ENCODE measurements at places on chromosomes 1 and 21.

GRCh38 chr1:246639732-246640131, 73.5 kb downstream of the CNST start:
- DNase-seq = no peak

- no peak for DNase-seq
These were observed 185.8 kb downstream of the HS2ST1 start for GRCh38 chr1:87100271-87100670.

GRCh38 chr1:226274138-226274537, 34.8 kb downstream of the LIN9 start:
- no peak for DNase-seq

DNA sequence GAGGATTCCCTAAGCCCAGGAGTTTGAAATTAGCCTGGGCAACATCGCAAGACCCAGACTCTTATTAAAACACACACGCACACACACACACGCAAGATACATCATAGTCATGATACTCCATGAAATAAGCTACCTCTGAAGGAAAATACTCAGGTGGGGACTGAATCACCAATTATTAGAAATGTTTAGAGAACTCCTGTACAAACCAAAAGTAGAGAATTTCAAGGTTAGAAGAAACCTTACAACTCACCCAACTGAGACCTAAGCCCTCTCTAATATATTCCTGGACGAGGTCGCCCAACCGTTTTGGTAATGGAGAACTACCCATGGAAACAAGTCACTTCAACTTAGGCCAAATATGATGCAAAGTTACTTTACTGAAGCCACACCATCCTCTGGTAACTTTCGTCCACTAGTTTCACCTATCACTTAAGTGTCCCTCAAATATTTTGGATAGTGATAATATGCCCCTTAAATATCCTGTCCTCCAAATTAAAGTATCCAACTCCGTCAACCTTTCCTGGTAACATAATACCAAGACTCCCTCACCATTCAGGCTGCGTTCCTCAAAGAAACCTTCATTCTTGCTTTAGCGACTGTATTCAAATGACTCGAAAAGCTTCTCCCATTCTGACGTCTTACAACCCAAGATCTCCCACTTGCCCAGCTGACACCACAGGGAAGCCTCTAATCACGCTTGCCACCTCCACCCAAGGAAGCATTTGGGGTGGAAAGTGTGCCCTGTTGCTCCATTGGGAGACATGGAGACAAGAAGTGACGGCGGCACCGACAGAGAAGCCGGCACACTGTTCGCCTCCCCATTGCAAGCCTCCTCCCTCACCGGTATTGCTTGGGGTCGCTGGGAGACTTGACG, 856 bp downstream of the NRDC start:
- no peak for DNase-seq

DNA sequence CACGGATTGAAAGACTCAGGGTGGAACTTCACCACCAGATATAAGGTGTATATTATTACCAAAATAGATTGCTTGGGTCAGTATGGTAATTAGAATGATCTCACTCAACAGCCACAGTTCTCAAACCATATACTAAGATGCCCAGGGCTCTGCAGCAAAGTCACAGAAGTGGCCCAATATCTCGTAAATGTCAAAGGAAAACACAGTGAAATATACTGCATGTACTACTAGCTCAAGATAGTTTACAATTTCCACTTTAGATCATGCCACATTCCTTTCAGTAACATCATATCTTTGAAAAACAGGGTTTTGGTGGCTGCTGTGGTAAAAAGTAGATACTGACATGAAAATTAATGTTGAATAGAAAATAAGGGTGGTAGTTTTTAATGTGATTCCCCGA, 180.3 kb upstream of the ATP1B1 start:
- DNase-seq = no peak

- no peak for DNase-seq
These were observed 26.1 kb upstream of the SMIM12 start for GRCh38 chr1:34885405-34886247.

- DNase-seq = no peak
These were observed 17.3 kb downstream of the SLC9A1 start for GRCh38 chr1:27137544-27138075.

GRCh38 chr1:194830387-194830786, 1644.0 kb upstream of the B3GALT2 start:
- DNase-seq = no peak

DNA sequence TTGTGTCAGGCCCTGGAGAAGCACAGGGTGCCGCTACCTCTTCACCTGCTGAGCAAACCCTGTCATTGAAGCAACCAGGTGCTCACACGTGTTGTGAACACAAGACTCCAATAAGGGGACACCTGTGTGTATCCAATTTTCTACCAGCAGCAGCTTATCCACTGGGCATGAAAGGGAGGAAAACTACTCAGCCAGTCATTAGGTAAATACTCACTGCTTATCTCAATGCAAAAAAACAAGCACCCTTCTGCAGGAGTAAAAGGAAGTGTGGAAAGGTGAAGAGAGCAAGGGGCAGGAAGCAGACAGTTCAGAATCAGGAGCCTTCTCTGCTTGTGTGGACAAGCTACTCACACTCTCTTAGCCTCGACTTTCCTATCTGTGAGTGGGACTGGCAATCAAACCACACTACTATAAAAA, 148.9 kb downstream of the ETS2 start:
- no peak for DNase-seq

DNA sequence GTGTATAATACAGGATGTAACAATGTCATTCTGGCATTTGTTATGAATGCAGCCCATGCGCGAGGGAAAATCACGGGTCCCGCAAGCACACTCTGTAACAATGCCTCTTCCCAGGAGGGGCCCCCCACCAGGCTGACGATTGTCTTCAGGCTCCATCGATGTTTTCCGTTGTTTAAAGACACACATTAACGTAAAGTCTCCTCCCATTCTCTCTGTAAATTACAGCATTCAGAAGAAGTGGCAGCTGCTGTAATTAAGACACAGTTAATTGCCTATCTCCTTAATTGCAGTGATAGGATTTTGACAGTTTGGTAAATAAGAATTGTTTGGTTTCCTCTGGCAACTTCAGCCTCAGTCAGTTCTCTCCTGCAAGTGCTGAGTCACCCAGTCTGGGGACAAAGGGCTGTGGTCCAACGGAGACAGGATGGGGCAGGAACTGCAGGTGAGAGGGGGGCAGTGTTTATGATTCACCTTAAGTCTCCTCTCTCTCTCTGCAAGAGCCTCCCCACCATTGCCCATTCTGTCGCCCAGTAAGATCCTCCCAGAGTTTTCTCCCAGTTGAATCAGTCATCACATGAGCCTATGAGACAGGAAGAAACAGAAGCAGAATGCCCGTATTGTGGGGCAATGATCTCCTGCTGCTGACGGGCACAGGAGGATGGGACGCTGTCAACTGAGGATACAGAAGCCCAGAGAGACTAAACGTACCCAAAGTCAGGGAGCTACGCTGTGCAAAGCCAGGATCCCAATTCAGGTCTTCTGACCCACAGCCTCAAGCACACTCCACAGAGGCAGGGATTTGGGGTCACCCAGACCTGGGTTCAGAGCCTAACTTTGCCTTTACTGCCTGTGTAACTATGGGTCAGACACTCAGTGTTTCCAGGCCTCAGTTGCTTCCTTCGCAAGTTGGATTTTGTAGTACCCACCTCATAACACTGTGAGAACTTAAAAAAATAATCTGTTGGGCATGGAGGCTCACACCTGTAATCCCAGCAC, 110.0 kb downstream of the ADSS2 start:
- DNase-seq = peak; percentile 69

- no peak for DNase-seq
These were observed 10.2 kb upstream of the CAMK2N1 start for GRCh38 chr1:20496241-20496661.

DNA sequence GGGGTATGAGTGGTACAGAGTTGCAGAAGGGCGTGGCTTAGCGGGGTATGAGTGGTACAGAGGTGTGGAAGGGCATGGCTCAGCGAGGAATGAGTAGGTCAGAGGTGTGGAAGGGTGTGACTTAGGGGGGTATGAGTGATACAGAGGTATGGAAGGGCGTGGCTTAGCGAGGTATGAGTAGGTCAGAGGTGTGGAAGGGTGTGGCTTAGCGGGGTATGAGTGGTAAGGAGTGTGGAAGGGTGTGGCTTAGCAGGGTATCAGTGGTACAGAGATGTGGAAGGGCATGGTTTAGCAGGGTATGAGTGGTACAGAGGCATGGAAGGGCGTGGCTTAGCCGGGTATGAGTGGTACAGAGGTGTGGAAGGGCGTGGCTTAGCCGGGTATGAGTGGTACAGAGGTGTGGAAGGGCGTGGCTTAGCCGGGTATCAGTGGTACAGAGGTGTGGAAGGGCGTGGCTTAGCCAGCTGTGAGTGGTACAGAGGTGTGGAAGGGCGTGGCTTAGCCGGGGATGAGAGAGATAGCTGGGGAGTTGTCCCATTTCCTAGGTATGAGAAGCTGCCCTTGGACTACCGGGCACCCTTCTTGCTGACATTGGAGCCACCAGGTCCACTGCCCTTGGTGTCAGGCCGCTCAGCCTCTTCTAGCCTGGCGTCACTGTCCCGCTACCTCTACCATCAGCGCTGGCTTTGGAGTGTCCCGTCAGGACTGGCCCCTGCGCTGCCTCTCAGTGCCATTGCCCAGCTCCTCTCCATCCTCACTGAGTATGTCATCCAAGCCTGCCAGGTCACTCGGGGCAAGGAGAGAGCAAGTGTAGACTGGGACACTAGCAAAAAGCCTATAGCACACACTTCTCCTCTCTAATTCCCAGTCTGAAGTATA, 29.8 kb downstream of the HYI start:
- DNase-seq = no peak

DNA sequence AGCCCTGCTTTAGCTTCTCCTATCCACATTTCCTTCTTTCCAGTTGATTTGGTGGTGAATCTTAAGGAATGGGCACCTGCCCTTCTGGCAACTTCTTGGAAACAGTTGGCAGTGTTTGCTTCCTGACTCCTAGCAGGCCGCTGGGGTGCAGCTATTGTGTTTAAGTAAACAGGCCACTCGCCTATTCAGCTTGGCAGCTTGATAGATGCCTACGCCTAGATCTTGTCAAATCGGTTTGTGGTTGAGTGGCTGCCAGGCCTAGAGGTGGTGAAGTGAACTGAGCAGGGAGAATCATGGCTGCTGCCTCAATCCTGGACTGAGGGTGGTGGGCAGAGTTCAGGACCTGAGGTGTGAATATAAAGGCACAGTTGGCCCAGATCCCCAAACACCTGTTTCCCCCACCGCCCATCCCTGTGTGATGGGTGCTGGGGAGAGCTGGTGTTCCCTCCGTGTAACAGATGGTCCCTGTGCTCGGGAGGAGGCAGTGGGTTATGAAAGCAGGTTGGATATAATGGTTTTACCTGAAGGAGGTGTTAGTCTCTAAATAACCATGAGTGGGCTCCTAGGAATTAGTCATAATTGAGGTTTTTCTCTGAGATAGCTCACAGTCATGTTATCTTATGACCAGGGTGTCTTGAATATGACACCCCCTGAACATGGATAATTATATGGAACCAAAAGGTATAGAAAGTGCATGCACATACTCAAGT, 940 bp upstream of the PLA2G2C start:
- no peak for DNase-seq

GRCh38 chr1:30299393-30299792, 424.0 kb downstream of the MATN1 start:
- no peak for DNase-seq

DNA sequence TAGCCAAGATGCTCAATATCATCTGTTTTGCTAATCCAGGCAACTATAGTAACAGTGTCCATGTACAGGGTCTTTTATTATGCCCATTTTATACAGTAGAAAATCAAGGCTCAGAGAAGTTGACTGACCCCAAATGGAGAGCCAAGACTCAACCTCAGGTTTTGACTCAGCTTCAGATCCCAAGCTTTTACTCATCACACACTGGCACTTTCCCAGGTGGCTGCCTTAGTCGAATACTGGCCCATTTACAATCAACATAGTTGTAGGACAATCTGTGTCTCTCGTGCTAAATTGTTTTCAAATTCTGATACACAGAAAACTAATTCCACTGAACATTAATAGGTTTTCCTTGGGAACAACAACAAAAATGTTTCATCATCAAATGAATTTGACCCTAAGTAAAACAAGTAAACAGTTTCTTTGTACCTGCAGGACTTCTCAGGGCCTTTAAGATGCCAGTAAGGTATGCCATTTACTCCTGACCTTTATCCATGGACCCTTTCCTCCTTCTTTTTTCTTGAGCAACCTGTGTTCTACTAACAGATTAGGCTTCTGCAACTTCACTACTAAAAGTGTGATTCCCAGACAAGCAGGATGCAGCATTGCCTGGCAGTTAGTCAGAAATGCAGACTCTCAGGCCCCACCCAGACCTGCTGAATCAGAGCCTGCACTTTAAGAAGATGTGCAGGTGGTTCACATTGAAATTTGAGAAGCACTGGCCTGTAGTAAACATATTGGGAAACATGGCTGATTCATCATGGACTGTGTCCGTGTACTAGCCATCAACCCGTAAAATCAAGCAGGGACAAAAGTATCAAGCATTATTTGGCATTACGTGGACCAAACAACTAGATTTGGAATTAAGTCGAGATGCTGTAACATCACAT, 128.8 kb downstream of the RRAGC start:
- no peak for DNase-seq

DNA sequence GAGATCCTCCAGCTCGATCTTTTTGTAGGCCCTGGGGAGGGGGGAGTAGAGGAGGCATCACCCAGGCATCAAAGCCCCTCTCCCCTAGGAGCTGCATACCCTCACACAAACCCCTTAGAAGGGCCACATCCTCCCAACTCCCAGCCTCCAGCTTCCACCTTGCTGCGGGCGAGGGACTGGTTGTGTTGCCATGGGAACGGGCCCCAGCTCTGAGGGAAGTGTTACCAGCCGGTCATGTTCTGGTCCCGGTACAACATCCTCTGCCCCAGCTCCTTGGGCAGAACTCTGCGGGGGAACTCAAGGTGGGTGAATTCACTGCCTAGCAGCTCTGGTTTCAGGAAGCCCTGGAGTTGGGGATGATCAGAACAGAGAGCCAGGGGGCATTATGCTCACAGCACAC, 4.1 kb downstream of the PPM1J start:
- DNase-seq = no peak

DNA sequence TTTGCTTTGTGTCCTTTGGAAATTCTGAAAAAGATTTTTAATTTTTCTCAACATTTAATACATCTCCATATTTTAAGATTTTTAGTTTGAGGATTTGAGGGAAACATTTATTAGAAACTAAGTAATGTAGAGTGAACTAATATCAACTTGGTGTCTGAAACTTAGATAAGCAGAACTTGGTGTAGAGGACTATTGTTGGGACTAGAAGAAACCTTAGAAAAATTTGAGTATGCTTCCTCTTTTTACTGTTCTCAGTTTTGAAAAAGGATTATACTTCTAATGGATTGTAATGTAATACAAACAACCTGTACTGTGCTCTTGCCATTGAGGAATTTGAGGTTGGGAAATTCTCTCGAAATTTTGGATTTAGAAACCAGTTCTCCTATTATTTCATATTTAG, 2.4 kb downstream of the FNBP1L start:
- DNase-seq = no peak

All from C1 segment of cervical spinal cord (tissue), 14 donors.